ENCODE measurements at places on chromosomes 11 and 22.

DNA sequence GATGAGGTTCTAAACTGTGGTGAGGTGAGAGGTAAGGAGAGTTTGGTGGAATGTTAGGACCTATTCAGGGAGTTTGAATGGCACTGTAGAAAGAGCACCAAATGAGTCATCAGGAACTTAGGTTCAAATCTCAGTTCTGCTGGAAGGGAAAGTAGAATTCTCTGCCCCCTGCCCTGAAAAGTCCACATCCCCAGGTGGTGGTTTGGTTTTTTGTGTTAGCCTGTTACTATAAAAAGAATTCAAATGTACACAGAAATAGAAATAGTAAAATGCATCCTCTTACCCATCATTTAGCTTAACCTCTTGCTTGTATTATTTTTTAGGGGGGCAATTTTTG lies 20.2 kb downstream of the PPFIBP2 start:
- no peak for DNase-seq

- no peak for DNase-seq
Observed at GRCh38 chr11:61445516-61445915, 15.6 kb downstream of the SDHAF2 start.

- DNase-seq, result no peak
Observed at GRCh38 chr11:116595305-116595880, 177.4 kb downstream of the BUD13 start.

- DNase-seq, result no peak
Observed at GRCh38 chr22:41847300-41847699, 14.4 kb downstream of the SREBF2 start.

DNA sequence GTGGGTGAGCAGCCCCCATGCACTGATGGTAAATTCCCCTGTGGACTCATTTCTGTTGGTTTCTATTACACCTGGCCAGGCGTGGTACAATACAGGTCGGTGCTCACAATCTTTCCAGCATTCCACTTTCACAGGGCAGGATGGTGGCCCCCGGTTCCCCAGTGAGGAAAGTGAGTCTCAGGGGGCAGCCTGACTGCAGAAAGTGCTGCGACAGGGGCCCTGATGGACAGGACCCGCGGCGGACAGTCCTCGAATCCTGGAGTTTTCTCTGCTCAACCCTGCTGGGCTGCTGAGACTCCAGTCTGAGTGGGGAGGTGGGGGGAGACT lies 3.1 kb upstream of the PGGHG start:
- no peak for DNase-seq

GRCh38 chr22:28075358-28075981 lies 156.4 kb upstream of the PITPNB start:
- DNase-seq, result no peak

All from Panc1 (cell line).